ENCODE measurements at places on chromosomes 3 and 15.
A peak's percentile ranks its signal among the peaks of the same experiment; 100 is the strongest.

GRCh38 chr3:54356261-54357045 is 234.1 kb downstream of the CACNA2D3 start:
- DNase-seq, result peak; percentile 85

DNA sequence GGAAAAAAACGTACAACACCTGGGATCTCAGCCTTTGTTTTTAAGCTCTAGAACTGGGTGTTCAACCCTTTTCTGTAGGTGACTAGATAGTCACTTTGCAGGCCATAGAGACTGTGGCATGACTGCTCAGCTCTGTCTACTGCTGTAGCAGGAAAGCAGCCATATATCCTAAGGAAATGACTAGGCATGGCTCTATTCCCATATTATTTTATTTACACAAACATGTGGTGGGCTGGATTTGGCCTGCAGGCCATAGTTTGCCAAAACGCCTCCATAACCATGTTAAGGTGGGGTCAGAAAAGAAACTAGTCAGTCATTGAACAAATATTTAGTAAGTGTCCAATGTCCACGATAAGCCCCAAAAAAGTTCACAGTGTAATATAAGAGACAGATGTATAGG is 452.5 kb downstream of the MCTP2 start:
- DNase-seq, result no peak

GRCh38 chr3:126264952-126265351 is 84.6 kb upstream of the ALDH1L1 start:
- DNase-seq, result no peak

DNA sequence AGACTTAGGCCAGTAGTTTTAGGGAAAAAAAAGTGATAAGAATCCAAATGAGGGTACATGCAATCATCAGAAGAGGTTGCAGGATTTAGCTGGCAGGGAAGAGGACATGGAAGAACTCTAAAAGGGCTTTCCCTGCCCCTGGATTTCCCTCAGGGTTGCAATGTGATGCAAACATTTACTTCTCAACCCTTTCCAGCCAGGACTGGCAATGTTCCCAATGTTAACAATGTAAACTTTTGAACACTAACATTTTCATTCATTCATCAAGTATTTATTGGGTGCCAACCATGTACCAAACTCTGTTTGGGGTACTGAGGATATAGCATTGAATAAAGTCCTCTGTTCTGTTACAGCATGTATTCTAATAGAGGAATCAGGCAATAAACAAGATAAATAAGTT is 349.4 kb upstream of the LRRC3B start:
- DNase-seq, result no peak

GRCh38 chr15:34804113-34804512 is 8.8 kb upstream of the ACTC1 start:
- no peak for DNase-seq

- no peak for DNase-seq
These were observed 20.0 kb downstream of the RTP3 start for GRCh38 chr3:46517784-46518181.

GRCh38 chr3:129687586-129688125 is 81.2 kb upstream of the PLXND1 start:
- no peak for DNase-seq

DNA sequence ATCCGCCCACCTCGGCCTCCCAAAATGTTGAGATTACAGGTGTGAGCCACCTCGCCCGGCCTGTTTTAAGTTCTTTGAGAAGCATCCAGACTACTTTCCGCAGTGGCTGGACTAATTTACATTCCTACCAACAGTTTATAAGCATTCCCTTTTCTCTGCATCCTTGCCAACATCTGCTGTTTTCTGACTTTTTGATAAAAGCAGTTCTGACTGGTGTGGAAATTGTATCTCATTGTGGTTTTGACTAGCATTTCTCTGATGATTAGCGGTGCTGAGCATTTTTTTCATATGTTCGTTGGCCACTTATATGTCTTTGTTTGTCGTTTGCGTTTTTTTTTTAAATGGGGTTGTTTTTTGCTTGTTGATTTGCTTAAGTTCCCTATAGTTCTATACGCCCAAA is 208.4 kb upstream of the DPPA4 start:
- DNase-seq, result no peak

GRCh38 chr15:58062175-58062574 is 3.3 kb downstream of the ALDH1A2 start:
- DNase-seq, result no peak

- DNase-seq, result peak; percentile 68
These were observed 9.6 kb downstream of the LRRK1 start for GRCh38 chr15:100928632-100929280.

GRCh38 chr15:22838292-22839042 is at the start of gene NIPA2:
Gene NIPA2, plus strand, starts transcription at chr15:22838666. Its CDS starts 13,066 bp downstream, at chr15:22851732.
- DNase-seq, result peak; percentile 98

DNA sequence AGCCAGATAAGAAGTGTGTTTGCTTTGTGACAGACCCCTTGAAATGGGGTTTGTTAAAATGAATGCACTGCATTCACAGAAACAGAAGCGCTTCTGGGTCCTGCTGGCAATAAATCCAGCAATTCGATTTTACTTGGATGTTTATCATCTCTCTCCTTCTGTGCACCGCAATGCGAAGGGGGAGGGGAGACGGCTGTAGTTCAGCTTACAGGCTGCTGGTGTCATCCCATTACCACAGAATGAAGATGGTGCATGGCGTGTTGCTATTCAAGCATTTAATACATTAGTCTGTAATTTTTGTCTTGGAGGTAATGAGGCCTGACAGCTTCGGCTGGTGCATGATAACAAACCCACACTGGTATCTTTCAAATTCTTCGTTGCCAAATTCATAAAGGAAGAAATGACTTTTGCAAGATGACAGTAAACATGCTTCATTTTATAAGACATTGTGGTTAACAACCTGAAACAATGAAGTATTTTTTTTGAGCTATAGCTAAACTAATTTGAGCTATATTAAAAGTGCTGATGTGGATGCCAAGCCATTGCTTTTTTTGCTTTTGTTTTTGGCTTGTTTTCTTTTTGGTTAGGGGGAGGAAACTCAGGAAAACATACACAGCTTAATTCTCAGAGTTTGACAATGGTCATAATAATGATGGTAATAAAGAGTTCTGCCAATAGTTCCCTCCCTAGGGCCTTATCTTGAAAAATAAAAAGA is 418.3 kb downstream of the OTOL1 start:
- DNase-seq, result no peak

DNA sequence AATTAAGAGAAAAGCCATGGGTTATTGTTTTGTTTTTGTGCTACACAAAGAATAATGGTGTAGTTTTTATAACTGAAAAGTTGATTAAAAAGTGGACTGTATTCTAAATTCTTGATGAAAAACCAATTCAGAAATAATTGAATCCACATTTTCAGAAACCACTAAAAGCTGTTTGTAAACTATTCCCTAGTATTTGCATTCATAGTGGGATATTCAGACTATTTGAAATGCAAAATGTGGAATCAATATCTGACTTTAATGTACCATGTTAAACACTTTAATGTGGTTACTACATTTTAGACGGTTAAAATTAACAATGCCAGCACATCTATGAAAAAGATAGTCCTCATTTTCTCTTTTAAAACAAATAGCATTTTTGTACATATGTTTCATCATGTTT is 104.6 kb downstream of the ZIC4 start:
- DNase-seq, result no peak

- DNase-seq, result no peak
These were observed 48.1 kb upstream of the FRMD4B start for GRCh38 chr3:69433969-69434325.

DNA sequence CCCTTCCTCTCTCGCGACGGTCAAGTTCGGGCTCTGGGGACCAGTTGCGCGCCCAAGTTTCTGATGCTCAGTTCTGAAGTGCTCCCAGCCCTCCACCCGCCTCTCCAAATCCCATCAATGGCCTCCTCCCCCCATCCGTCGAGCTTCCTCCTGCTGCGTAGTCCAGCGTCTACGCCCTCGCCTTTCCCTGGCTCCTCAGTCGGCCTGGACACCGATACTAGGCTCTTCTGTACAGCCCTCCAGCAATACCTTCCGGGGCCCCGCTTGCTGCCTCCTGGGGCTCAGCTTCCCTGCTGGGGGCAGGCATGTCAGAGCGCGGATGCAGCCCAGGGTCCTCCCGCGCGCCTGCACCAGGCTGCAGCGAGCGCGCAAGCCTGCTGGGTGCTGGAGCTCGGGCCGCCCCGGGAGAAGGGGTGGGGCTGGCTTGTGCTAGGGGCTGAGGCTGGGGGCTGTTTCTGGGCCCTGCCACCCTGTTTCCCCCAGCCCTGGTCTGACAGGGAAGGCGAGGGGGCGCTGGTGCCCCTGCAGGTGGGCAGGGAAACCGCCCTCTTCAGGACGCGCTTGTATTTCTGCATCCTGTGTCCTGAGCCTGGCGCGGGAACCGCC is 353.3 kb upstream of the SUCLG2 start:
- no peak for DNase-seq

GRCh38 chr3:175107231-175107630 is 248.1 kb downstream of the NAALADL2 start:
- no peak for DNase-seq

- DNase-seq, result no peak
These were observed 891 bp upstream of the NR1D2 start for GRCh38 chr3:23944007-23944783.

DNA sequence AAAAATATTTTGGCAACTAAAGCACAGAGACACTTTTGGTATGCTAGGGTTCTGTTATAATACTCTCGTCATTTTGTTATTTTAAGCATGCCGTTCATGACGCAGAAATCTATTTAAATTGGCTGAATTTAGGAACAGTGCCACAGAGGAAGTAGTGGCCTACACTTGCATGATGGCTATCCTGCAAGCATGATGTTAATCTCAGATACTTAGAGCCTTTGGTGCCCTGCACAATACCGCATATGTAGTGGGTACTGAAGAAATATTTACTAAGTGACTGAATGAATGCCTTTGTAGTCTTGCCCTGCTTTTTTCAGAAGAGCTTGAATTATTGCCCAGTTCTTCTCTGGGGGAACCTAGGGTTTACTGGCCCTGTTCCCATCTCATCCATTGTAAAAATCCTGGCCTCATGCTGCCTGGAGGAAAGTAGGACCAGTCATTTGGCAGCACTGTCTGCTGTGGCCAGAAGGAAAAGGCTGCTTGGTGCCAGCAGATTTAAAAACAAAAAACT is 79.0 kb downstream of the SERPINI1 start:
- peak; percentile 6 for DNase-seq

DNA sequence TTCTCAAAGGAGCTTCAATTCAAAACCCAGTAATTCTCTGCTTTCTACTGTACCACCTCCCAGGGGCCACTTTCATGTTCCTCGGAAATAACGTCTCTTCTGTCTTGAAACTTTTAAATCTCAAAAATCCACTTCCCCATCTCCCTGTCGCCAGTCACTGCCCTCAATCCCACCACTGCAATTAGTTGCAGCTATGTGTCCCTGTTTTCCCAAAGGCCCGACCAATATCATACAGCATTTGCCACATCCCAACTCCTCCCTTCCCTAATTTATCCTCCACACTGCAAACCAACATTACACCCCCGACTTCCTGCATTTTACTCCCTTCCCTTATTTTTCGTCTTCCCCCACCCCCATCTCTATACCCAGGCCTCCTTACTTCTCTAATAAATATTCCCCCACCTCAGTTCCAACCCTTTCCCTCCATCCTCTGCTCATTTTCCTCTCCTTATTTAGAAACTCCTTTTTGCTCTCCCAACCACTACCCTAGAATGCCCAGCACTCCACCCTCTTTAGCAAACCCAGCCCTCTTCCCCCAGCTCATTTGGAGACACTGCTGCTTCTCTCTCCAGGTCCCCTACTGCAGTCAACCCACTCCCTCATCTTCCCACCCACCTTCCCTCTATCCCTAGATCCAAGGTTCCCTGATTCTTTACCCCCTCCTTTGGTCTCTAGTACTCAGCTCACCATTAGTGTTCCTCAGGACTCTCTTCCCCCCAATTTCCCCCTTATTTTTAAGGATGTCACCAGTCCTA is 1.1 kb downstream of the NPTN start:
- DNase-seq, result peak; percentile 21

DNA sequence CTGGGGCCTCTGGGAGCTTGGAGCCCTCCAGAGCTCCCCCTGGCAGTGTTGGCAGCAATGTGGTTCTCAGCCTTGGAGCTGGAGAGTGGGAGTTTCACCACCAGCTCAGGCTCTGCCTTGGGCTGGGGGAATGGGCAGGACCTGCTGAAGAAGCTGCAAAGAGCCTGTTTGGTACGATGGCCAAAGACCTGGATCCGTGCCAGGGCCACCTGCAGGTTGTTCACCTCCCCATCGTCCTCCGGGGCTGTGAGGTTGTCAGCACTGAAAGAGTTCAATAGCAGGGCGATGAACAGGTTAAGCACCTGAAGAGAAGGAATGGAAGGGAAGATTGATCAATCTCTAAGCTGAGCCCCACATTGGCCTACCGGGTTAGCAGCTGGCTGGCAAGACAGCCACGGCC is 77.3 kb upstream of the SCN5A start:
- DNase-seq, result no peak

- no peak for DNase-seq
These were observed 224.2 kb downstream of the CNTN3 start for GRCh38 chr3:74390121-74390877.

- no peak for DNase-seq
These were observed 71.2 kb upstream of the IQSEC1 start for GRCh38 chr3:13144163-13145023.

- no peak for DNase-seq
These were observed 38.1 kb upstream of the LDHAL6B start for GRCh38 chr15:59168536-59168935.

- no peak for DNase-seq
These were observed 166.0 kb downstream of the NTRK3 start for GRCh38 chr15:88090481-88091011.

DNA sequence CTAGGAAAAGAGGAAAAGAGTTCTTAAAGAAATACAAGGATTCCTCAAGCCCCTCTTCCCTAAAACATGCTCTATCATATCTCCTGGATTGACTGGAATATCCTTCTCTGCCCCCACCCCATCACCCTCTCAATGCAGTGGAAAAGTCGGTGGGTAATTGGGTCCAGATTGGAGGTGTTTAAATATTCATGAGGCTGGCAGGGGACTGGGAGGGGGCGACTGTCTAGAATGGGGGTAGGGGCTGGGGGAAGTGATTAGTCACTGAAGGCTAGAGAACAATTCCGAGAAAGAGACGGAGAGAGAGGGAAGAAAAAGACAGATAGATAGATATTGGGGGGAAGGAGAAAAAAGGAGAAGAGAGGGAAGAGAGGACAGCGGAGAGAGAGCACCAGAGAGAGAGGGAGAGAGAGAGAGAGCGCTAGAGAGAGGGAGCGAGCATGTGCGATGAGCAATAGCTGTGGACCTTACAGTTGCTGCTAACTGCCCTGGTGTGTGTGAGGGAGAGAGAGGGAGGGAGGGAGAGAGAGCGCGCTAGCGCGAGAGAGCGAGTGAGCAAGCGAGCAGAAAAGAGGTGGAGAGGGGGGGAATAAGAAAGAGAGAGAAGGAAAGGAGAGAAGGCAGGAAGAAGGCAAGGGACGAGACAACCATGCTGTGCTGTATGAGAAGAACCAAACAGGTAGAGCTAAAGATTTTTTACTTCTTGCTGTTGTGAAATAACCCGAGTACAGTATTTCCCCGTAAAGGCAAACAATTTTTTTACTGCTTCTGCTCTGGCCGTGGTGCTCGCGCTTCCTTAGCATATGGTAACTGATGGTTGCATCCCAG is at the start of gene GAP43:
TSS of gene GAP43 (plus strand) at position 467 of the 825 bp plus-strand sequence. CDS start at position 647, 180 bp downstream.
- peak; percentile 25 for DNase-seq

- DNase-seq, result no peak
These were observed 40.7 kb downstream of the FEM1B start for GRCh38 chr15:68318008-68318835.
